Activated CD4-positive, CD25-positive, alpha-beta regulatory T cell (primary cell): ENCODE measurements at places on chromosomes 7 and 10.

DNA sequence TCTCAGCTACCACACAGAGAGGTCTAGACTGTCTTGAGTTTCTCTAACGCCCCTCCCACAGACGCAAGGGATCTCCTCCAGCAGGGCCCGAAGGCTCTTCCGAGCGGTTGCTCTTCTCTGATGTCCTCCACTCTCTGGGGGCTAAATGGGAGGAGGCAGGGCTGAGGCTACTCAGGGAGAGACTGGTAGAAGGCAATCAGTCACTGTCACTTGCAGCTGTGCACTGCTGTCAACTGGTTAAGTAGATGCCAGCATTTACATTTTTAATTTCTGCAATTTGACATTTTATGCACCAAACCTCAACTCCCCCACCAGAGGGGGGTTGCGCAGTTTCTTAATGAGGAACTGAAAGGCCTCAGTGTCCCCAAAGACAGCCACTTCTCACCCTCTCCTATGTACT is 442.8 kb downstream of the PLXNA4 start:
- no peak for DNase-seq

DNA sequence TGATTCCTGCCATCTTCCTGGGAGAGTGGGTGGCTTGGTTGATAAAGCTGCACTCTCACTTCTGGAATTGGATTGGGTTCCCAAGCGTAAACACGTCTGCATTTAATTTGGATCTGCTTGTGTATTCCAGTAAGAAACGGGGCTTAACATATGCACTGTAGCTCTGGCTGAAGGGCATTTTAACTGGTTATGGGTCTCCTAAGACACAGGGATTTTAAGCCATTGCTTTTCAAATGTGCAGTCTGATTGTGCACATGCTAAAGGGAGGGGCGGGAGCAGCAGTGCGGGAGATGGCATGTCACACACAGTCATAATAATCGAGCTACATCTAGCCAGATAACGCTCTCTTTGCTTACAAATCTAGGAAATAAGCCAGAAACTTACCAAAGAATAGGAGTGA is 247.3 kb upstream of the LYZL1 start:
- no peak for DNase-seq

DNA sequence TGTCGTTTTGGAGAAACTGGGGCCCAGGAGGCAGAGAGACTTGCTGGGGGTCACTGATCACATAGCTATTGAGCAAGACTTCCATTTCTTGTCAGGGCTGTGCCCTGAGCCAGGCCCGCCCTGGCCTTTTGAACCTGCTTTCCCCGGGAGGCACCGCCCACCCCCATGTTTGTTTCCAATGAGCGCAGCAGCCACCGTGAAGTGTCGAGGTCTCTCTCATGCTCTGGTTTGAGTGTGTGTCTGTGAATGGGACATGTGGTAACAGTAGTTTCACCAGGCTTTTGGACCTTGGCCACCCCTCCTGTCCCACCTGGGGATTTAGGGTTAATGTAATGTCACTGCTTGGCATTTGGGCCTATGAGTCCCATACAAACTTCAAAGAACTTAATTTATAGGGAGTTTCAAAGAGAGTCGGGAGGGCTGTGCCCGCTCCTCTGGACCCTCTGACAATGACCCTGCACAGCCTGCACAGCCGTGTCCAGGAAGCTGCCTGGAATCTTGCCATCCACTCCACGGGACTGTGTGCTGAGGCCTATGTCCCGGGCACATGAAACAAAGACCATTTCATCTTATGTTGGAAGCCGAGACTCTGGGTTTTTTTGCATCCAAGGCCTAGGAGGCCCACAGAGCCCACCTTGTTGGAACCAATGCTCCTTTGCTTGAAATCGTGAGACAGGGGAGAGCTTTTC is 6.3 kb downstream of the PRF1 start:
- no peak for DNase-seq

DNA sequence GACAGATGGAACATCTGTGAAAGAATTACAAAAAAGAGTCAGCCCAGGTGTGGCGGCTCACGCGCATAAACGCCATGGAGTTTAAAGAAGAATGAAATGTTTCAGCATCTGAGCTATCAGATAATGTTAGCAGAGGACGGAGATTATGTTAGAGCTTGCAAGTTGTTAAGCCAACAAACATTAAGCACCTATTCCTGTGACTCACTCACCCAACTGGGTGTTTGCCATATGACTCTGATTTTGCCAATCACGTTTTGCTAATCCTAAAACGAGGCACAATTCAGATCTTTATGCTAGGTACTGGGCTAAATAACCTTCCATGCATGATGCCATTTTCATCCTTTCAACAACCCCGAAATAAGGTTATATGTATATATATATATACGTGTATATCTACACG is 29.0 kb upstream of the CCNY start:
- no peak for DNase-seq

- DNase-seq = no peak
Measured at GRCh38 chr7:143901332-143901667, 676 bp downstream of the TCAF1 start.

DNA sequence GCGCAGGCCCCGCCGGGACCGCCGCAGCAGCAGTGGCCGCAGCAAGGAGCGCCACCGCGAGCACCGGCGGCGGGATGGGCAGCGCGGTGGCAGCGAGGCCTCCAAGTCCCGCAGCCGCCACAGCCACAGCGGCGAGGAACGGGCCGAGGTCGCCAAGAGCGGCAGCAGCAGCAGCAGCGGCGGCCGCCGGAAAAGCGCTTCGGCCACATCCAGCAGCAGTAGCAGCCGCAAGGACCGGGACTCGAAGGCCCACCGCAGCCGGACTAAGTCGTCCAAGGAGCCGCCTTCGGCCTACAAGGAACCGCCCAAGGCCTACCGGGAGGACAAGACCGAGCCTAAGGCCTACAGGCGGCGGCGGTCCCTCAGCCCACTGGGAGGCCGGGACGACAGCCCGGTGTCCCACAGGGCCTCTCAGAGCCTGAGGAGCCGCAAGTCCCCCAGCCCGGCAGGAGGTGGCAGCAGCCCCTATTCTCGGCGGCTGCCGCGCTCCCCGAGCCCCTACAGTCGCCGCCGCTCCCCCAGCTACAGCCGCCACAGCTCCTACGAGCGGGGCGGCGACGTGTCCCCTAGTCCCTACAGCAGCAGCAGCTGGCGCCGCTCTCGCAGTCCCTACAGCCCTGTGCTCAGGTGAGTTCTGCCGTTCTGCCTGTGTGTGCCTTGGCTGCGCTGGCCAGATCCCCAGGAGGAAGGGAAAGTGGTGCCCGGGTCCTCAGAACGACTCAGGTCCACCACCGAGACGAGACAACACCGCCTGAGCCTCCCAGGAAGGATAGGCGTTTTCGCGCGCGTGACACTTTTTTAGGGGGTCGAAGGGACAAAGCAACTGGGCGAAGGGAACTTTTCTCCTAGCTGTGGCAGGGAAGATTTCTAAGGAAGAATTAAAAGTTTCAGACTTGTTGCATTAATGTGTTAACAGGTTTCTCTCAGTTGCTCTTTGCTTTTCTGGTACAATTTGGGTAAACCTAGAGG is 1.5 kb downstream of the CDK13 start:
- peak; percentile 27 for DNase-seq

GRCh38 chr7:27179503-27180430 is 5.3 kb downstream of the HOXA11 start:
- peak; percentile 17 for DNase-seq

- DNase-seq = no peak
Measured at GRCh38 chr10:17179002-17179401, 22.5 kb downstream of the TRDMT1 start.

DNA sequence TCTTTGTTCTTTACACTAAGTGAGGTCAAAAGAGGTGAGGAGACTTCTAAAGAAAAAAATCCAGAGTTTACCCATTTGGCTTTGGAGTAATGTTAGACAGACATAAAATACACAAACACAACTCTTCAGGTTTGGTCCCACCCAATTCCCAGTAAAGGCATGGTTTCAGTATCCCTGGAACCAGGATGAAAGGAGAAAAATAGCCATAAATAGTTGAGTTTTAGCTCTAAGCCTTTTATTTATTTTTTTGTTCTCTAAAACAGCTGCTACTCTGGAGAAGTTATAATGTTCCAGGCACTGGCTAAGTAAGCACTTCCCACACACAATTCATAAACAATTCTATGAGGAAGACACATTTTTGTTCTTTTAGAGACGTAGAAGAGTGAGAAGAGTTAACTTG is 4.0 kb downstream of the ABCB1 start:
- DNase-seq = no peak

- DNase-seq = no peak
Measured at GRCh38 chr10:17805921-17806577, 3.1 kb upstream of the MRC1 start.

GRCh38 chr10:93893646-93894515 is at the start of gene SLC35G1:
Gene SLC35G1, plus strand, starts transcription at chr10:93893978. Its CDS starts 56 bp downstream, at chr10:93894034.
- DNase-seq = peak; percentile 52

DNA sequence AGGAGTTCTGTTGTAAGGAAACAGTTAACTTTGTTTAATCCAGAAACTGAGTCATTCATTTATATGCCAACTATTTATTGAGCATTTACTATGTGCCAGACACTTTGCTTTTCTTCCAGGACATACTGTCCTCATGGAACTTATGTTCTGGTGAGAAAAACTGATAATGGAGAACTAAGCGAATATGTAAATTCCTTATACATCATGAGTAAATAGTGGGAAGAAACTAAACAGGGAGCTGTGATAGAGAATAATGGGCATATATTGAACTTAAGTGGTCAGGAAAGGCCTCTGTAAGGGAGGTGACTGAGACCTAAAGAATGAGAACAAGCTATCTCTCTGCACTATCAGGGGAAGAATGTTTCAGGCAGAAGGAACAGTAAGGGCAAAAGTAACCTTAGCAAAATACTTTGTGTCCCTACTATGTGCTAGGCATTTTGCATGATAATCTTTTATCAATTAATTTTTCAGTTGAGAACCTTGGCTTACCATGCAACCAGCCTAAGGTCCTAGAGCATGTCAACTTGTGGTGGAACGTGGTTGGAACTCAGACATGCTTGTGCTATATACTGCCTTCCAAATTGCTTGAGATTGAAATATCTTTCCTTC is 45.4 kb downstream of the ST7 start:
- no peak for DNase-seq

- DNase-seq = no peak
Measured at GRCh38 chr10:113108194-113108835, 158.3 kb downstream of the TCF7L2 start.

- DNase-seq = no peak
Measured at GRCh38 chr7:24778543-24779282, 21.4 kb upstream of the GSDME start.

DNA sequence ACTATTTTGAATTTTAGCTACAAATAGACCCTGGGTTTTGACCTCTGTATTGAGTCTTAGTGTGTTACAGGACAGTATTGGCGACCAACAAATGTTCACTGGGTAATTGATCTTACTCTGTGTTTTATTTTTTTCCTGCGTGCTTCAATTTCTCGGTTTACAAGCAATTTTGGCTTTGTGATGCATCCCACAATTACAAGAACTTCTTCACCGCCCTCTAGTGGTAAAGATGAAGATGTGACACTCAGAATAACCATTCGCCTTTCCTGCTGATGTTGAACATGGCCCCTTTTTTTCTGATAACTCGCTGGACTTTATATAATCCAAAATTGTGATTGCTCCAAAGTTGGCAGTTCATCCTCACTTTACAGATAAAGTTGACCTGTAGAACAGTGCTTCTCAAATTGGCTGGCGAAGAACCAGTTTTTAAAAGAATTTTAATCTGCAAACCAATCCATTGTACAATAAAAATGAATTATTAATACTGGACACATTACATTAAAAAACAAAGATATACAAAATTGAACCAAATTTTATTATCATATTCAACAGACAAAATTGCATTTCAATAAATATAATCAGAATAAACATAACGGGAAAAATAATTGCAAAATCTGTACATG is 20.2 kb upstream of the SMC3 start:
- no peak for DNase-seq

GRCh38 chr7:11896663-11897062 is 64.7 kb upstream of the THSD7A start:
- DNase-seq = no peak

GRCh38 chr7:122304319-122304975 is at the start of gene FEZF1:
Gene FEZF1, minus strand, starts transcription at chr7:122304750. Its CDS starts 313 bp downstream, at chr7:122304437.
- DNase-seq = no peak

DNA sequence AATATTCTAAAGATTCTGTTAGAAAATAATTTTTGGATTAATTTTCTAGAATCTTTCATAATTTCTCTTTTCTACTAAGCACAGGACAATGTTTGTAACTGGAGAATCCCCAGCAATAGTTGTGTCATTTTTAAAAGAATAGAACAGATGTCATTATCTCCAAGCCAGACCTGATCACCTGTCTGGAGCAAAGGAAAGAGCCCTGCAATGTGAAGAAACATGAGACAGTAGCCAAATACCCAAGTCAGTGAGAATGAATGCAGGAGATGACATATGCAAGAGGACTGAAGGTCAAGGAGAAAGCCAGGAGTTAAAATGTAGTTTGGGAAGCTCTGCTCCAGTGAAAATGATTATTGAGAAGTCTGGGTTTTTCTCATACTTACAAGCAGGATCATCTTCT is 25.4 kb upstream of the ZNF138 start:
- no peak for DNase-seq

- no peak for DNase-seq
Measured at GRCh38 chr10:124565565-124566221, 104.1 kb downstream of the LHPP start.
